Upper lobe of right lung (tissue), 1 donor: ENCODE measurements at places on chromosomes 7 and 10. TPM values are rescaled to one million over a fixed set of nuclear protein-coding genes. Genes with fewer than 3 reads are reported as not detected.

DNA sequence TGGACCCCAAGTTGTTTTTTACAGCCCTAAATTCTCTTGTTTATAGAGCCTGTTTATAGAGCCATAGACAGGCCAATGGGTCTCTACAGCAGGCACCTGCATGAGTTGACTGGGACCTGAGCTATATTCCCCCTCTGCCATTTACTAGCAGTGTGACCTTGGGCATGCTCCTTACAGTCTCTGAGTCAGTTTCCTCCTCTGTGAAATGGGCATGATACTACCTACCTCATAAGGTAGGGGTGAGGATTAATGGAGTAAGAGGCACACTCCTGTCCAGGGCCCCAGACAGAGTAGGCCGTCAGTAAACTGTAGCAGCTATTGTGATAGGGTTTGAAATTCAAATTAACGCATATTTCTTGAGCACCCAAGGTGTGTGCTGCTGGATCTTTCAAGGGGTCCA is 138.1 kb downstream of the TCF7L2 start:
- no peak overlapping the region for H3K4me3 ChIP-seq
- peaks cover 26% of the 10 kb centered on the region for H3K4me1 ChIP-seq
- no peaks in the 10 kb centered on the region for H3K36me3 ChIP-seq
- H3K27me3 ChIP-seq, result no peaks in the 10 kb centered on the region
- DNase-seq, result no peak

- H3K27ac ChIP-seq, result no peak overlapping the region
- H3K4me1 ChIP-seq, result no peaks in the 10 kb centered on the region
- no peaks in the 10 kb centered on the region for H3K27me3 ChIP-seq
- no peak overlapping the region for H3K4me3 ChIP-seq
- H3K36me3 ChIP-seq, result no peaks in the 10 kb centered on the region
Observed at GRCh38 chr10:52004342-52004949, 305.1 kb upstream of the CSTF2T start.

DNA sequence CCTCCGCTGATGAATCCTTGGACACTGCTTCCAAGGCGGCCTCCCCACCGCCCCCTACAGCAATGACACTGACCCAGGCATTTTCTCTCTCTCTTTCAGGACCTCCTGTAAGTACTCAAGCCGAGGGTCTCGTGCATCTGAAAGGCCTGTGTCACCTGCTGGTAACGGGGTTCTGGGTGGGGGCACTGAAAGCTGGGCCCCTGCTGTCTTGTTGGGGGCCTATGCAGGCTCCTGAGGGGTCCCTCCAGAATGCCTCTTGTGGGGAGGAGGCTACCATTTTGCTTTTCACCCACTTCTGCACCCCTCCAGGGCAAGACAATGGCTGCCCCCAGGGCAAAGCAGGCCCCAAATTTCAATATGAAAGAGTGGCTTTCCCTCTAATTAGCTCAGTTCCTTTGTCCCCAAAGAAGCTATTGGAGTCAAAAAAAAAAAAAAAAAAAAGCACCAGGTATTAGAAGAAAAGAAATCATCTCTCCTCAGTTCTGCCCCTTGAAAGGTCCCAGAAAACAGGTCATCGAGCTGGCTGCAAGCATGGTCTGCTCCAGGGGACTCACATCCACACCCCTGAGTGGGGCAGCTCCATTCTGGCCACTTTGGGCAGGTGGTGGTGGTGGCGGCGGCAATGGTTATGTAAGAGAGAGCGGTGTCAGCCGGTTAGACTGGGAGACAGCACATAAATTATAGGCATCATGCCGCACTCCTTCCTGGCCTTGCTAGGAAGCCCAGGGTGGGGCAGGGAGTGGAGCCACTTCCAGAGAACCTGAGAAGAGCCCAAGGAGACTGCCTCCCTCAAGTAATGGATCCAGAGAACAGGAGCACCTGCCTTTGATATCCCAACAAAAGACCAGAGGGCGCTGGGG is 66.2 kb downstream of the COL13A1 start:
- H3K4me3 ChIP-seq, result no peak overlapping the region
- DNase-seq, result no peak
- H3K27me3 ChIP-seq, result no peaks in the 10 kb centered on the region
- H3K36me3 ChIP-seq, result no peaks in the 10 kb centered on the region
- no peaks in the 10 kb centered on the region for H3K4me1 ChIP-seq
- H3K27ac ChIP-seq, result no peak overlapping the region

- no peaks in the 10 kb centered on the region for H3K4me1 ChIP-seq
- no peaks in the 10 kb centered on the region for H3K27me3 ChIP-seq
- no peak for DNase-seq
- H3K36me3 ChIP-seq, result peaks cover 19% of the 10 kb centered on the region
Observed at GRCh38 chr10:4838743-4839142, 12.7 kb downstream of the AKR1E2 start.

Gene AGFG2
- 36.0 TPM for total RNA-seq

Gene CYP26C1
- 0.35 TPM for total RNA-seq

Gene PNLIP
- not detected for total RNA-seq
